ENCODE measurements at places on chromosomes 1 and 21.

GRCh38 chr1:230142608-230143210, 75.7 kb downstream of the GALNT2 start:
- no peak for DNase-seq

DNA sequence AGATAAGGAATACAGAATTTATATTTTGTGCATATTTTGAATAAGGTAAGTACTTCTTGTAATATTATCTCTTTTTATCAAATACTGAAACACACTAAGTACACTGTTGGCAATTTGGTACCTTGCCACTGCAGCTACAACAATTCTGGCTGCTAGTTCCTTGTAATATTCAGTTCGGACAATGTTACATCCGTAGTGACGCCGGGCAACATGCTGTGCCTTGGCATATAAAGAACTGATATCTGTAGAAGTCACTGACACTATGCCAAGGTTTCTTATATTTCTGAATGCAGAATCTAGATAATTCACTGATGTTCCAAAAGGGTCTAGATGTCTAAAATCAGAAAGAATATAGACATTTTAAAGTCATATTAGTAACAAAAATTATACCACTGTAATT, 17.5 kb downstream of the TRMT1L start:
- DNase-seq, result no peak

GRCh38 chr1:229539863-229540506, 18.5 kb downstream of the ABCB10 start:
- no peak for DNase-seq

DNA sequence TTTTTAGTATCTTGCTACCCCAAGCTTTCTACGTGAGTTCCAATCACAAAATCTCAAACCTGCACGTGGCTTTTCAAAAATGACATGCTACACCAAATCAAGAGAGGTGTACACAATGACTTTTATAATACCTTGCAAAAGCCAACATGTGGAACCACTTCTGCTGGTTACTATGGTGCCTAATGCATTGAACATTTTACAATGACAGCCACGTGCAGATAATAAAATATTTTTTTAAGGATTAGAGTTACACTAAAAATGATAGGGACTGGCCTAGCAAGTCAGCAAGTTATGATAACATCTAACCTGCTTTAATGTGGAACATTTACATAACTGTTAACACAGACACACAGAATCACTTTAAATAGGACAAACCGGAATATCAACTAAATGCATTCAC, 30.2 kb downstream of the EYA3 start:
- no peak for DNase-seq

GRCh38 chr1:234234199-234234598, 139.1 kb upstream of the COA6 start:
- DNase-seq, result no peak

DNA sequence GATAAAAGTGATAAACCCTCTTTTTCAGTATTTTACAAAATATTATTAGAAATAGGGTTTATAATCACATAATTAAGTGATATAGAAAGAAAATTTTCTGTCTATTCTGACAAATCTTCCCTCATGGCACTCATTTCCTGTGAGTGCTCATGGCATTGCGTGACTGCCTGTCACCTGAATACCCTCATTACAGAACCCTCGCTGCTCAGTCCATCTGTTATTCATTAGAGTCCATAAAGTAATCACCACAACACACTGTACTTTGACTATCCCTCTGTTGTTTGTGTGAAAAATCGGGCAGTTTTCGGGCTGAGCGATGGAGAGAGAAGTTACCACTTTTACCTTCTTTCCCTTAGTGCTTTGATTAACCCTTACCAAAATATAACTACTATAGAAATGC, 100.4 kb upstream of the BRINP3 start:
- DNase-seq, result no peak

DNA sequence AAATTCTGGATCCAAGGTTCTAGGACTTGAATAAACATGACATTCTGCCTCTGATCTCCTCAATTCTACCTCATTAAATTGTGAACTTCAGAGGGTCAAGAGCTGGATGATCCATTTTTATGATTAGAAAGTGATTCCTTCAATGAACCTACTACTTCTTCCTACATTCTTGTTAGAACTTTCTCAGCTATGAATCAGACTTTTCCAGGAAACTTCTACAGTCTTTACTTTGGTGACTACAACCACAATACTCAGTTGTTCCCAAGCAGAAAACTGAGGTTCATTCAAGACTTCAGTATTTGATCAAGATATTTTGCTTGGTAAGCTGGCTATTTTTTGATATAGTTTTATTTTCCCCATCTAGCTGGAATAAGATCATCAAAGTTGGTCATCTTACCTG, 51.4 kb downstream of the CDC7 start:
- no peak for DNase-seq

- no peak for DNase-seq
These were observed 70.8 kb downstream of the MRPS6 start for GRCh38 chr21:34144224-34144623.

GRCh38 chr1:93474321-93474720, 26.4 kb downstream of the FNBP1L start:
- DNase-seq, result no peak

GRCh38 chr1:19646377-19647319, 2.5 kb downstream of the NBL1 start:
- no peak for DNase-seq

- no peak for DNase-seq
These were observed 26.6 kb downstream of the URB1 start for GRCh38 chr21:32366191-32366590.

- DNase-seq, result no peak
These were observed 573.5 kb downstream of the SMYD3 start for GRCh38 chr1:245933431-245934045.

DNA sequence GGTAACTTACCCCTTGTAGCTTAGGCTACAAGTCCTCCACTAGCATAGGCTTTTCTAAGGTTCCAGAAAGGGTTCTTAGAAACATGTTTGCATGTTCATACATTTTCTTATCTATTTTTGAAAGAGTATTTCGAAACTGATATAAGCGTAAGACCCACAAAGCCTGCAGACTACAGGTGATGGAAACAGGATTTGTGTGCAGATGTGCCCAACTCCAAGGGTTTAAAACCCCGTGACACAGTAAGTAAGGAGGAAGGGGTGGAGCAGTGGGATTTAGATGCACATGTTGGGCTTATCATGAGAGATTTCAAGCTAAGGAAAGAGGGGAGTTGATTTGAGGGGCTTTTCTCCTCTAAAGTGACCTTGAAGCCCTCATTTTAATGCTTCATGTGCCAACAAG, 164.7 kb downstream of the LTN1 start:
- DNase-seq, result no peak

GRCh38 chr1:151416231-151416630, 16.9 kb downstream of the PSMB4 start:
- no peak for DNase-seq

DNA sequence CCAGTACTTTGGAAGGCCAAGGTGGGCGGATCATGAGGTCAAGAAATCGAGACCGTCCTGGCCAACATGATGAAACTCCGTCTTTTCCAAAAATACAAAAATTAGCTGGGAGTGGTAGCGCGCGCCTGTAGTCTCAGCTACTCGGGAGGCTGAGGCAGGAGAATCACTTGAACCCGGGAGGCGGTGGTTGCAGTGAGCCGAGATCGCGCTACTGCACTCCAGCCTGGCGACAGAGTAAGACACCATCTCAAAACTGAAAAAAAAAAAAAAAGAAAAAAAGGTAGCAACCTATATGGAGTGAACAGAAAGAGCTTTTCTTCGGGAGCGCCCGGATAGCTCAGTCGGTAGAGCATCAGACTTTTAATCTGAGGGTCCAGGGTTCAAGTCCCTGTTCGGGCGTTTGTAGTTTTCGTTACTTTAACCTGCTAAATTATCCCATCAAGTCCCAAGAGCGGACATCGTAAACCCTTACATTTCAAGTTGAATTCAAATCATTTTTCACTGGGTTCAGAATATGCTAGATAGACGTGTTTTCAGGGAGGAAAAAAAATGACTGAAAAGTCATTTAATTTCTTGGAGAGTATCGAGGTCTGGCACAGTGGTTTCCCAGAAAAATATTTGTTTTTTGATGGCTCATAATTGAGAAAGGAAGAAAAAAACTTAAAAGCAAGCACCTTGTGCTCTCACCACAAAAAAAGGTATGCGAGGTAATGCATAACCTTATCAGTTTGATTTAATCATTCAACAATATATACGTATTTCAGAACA, 9.8 kb upstream of the MDM4 start:
- peak; percentile 46 for DNase-seq

DNA sequence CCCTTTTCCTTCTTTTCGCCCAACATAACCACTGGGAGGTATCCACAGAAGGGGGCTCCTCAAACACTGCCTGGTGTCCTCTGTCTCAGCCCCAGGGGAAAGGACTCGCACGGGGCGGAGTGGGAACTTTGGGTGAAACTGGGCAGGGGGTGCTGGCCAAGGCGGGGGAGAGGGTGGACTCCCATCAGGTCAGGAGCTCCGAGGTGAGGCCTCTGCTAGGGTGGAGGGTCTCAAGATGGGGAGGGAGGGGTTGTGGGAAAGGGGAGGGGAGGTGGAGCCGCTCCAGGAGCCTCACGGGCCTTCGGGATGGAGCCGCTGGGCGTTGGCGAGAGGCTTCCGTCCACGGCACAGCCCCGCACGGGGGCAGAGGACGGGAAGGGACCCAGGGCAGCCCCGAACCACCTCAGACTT, 43.2 kb upstream of the POFUT2 start:
- no peak for DNase-seq

DNA sequence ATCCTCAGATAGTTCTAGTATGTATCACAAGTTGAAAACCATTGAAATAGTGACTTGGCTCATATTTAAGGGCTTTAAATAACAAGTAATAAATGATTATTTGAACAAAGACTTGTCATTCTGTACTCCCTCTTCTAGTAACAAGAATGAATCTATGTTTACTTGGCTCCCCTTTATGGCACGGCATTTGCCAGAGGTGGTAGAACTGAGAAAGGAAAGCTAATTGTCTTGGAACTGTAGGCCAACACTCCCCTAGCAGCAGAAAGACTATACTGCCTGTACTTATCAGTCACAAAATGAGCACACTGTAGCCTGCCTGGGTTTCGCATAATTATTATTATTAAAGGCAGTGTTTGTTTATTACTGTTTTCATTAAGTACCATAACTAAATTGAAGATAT, 29.6 kb upstream of the SMYD2 start:
- DNase-seq, result no peak

- no peak for DNase-seq
These were observed 70.5 kb downstream of the IGSF21 start for GRCh38 chr1:18178111-18178510.

DNA sequence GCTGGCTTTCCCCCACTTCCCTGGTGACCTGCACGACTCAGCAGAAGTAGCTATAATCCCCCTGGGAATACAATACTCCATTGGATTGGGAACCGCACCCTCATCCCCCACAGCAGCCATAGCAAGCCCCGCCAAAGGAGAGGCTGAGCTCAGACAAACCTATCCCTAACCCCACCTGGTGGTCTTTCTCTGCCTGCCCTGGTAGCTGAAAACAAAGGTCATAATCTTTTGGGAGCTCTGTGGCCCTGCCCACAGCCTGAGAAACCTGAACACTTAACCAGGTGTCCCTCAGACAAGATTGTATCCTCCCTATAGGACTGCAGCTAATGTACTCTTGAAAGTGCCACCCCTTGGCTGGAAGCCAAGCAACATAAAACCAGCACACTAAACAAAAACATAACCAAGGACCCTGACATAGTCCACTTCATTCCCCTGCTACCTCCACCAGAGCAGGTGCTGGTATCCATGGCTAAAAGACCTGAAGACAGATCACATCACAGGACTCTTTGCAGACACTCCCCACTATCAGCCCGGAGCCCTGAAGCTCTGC, 71.6 kb upstream of the RUNX1 start:
- DNase-seq, result no peak

GRCh38 chr1:178599745-178600144, 86.8 kb downstream of the TEX35 start:
- DNase-seq, result no peak

- DNase-seq, result no peak
These were observed 1.3 kb downstream of the PUM1 start for GRCh38 chr1:31064111-31064717.

GRCh38 chr1:151855933-151856332, 2.4 kb upstream of the THEM5 start:
- DNase-seq, result no peak

DNA sequence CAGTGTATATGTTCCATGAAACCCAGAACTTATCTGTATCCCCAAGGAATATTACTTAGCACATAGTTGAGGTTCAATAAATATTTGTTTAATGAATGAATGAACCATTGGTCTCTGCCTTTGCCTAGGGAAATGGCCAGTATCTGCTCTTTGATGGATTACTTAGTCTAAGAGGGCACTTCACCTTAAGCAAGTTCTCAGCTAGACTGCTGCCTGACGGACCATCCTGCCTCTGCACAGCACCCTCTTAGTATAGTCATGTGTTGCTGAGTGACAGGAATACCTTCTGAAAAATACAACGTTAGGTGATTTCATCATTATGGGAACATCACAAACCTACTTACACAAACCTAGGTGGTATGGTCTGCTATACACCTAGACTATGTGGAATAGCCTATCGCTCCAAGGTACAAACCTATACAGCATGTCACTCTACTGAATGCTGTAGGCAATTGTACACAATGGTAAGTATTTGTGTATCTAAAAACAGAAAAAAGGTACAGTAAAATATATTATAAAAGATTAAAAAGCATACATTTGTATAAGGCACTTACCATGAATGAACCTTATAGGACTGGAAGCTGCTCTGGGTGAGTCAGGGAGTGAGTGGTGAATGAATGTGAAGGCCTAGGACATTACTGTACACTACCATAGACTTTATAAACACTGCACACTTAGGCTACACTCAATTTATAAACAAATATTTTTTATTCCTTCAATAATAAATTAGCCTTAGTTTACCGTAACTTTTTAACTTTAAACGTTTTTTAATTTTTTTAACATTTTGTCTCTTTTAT, 83.7 kb upstream of the LRRC8D start:
- DNase-seq, result no peak

DNA sequence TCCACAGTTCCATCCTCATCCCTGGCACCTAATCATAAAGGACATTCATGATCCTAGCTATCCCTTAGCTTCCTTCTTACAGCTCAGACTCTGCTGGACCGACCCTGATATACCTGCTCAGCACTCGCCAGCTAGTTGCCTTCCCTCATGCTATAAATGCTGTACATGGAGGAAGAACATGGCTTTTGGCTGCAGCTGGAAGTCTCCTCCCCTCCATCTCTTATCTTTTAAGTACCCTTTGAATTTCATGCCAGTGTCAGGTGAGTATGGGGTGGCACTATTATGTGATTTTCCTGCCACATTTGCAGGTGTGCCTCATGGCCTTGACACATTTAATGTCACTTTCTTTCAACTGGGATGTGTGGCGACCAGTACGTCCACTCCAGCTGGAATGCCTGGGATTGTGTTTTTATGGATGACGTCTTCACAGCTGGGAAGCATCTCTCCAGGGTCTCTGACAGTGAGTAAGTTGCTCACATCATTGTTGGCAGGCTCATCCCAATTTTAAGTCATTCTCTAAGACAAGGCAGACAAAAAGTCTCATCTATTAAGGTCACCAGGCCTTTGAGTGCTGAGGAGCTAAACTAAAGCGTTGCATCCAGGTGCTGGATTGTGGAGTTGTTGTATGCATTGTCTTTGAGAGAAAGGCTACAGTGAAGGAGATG, 43.4 kb downstream of the RUNX1 start:
- no peak for DNase-seq

Measured in stimulated activated CD8-positive, alpha-beta memory T cell treated with anti-CD3 and anti-CD28 coated beads, Interleukin-4, amount 100 ng/mL, for 1 hour (primary cell).